ENCODE measurements at places on chromosomes 1 and 21.

DNA sequence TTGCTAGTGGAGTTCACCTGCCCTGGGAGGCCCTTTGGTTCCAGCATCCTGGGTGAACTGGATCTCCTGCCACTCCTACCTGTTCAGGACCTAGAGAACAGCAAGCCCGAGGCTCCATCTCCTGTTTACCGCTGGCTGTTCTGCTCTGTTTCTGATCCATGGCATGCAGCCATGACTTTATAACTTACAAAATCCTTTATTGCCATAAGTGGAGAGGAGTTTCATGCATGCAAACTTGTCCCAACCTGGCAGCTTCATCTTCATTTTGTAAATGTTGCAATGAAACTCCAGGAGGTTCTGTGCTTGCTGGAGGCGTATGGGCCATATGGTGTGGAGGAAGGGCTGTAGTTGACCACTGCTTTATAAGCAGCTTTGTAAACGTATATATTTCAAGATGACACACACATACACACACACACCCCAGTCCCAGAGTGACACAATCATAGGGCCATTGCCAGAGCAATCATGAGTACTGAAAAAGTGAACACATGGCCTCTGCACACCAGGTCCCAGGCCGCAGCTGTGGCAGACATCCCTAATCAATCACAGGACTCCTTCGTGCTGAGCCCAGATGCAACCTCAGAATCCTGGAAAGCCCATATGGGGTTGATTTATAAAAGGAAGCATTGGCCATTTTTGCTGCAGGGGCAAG is 69.0 kb downstream of the UBIAD1 start:
- no peak for DNase-seq

DNA sequence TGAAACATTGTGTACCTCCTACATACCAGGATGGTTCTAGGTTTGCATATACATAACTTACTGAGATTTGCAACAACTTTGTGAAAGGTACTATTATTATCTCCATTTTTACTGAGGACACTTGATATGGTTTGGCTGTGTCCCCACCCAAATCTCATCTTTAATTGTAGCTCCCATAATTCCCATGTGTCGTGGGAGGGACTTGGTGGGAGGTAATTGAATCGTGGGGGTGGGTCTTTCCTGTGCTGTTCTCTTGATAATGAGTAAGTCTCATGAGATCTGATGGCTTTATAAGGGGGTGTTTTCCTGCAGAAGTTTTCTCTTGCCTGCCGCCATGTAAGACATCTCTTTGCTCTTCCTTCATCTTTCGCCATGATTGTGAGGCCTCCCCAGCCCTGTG is 40.1 kb downstream of the IGSF21 start:
- no peak for DNase-seq

GRCh38 chr1:38241594-38242334 is 195.2 kb upstream of the POU3F1 start:
- DNase-seq: no peak

DNA sequence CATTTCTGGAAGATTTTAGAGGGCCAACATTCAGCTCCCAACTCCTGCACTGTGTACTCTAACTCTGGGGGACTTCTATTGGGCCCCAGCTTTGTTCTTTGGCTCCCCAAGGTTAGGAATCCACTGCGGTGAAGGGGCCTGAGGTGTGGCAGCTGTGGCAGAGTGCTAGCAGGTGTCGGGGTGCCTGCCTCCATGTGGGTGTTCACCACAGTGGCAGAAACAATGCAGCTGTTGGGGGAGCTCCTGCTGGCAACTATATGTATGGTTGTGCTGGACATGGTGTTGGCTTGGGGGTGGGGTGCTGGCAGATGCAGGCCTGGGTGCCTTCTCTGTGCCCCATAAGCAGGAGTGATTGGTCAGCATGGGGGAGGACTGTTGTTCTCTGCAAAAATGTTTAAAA is 95.5 kb downstream of the ST6GALNAC3 start:
- no peak for DNase-seq

GRCh38 chr1:908661-909060 is 15.1 kb upstream of the SAMD11 start:
- DNase-seq: no peak

DNA sequence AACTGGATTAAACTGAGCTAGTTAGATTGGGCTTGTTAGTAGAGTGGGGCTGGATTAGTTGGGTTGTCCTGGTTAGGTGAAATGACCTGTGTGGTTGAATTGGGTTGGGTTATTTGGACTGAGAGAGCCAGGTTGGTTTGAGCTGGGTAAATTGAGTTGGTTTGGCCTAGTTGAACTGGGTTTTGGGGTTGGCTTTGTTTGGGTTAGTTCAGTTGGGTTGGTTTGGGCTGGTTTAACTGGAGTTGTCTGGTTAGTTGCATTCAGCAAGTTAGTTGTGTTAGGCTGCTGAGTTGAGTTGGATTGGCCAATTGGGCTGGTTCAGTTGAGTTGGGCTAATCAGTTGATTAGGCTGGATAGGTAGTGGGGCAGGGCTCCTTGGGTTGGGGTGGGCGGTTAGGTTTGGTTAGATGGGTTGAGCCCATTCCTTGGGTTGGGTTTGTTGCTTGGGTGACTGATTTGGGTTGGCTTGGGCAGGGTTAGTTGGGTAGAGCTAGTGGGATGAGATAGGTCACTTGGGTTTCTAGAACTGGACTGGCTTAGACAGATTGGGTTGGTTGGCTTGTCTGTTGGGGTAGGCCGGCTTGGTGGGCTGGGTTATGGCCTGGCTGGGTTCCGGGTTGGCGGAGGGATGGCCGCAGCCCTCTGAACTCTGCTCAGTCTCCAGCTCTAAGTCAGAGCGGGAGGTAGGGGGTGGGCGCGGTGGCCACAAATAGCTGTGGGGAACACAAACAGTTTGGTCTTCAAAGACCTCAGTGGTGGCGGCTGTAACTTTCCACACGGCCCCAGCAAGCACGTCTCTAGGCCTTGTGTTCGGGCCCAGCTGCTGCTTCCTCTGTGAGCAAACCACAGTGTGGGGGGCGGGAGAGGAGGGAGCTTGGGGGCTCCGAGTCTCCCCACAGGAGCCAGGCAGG is 67.2 kb upstream of the RUNX3 start:
- DNase-seq: peak; percentile 70

DNA sequence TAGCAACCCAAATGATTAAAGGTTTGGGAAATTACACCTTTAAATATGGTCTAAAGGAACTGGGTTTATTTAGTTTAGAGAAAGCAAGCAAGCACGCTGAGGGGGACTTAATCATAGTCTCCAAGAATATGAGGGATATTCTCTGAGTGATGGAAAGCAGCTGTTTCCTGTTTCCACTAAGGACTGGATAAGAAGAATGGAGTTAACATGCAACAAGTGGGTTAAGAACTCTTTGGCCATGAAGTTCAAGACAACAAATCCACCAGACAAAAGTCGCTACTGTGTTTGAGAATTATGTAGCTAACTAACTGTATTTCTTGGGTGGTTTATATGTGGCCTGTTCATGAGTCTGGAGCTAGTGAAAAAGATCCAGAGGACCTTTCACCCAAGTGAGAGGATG is 85.7 kb downstream of the TGFB2 start:
- DNase-seq: no peak

DNA sequence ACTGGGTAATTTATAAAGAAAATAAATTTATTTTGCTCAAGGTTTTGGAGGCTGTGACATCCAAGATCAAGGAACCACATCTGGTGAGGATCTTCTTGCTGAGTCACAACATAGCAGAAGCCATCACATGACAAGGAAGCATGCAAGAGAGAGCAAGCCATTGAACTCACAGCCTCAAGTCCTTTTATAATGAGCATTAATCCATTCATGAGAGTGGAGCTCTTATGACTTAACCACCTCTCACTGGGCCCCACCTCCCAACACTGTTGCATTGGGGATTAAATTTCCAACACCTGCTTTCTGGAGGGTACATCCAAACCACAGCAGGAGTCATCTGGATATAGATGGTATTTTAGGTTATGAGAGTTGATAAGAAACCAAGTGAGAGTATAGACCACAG is 20.6 kb upstream of the EGLN1 start:
- DNase-seq: no peak

DNA sequence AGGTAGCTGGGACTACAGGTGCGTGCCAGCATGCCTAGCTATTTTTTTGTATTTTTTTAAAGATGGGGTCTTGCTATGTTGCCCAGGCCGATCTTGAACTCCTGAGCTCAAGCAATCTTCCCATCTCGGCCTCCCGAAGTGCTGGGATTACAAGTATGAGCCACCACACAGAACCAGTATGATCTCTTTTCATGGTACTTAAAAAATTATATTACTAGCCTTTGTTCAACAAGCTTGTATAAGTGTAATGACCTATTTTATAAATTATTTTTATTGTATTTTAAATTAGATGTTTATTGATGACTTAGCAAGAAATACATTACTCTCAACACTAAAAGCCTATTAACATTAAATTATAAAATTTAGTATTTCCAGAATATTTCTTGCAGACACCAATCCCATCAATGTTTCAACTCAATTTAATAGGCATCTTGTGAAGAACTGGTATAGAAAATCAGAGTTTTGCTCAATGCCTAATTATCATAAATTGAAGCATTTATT is 36.0 kb upstream of the MTF2 start:
- no peak for DNase-seq

- DNase-seq: no peak
These were observed 32.1 kb downstream of the RHBG start for GRCh38 chr1:156401041-156401574.

GRCh38 chr1:155077758-155078445 is 735 bp upstream of the EFNA3 start:
- DNase-seq: no peak

- DNase-seq: no peak
These were observed 9.4 kb downstream of the CR2 start for GRCh38 chr1:207463571-207463970.

- no peak for DNase-seq
These were observed 10.0 kb downstream of the NCF2 start for GRCh38 chr1:183580281-183580682.

GRCh38 chr21:35179990-35180540 is 131.0 kb upstream of the RUNX1 start:
- no peak for DNase-seq

- no peak for DNase-seq
These were observed 276.0 kb downstream of the ASTN1 start for GRCh38 chr1:176888471-176889032.

DNA sequence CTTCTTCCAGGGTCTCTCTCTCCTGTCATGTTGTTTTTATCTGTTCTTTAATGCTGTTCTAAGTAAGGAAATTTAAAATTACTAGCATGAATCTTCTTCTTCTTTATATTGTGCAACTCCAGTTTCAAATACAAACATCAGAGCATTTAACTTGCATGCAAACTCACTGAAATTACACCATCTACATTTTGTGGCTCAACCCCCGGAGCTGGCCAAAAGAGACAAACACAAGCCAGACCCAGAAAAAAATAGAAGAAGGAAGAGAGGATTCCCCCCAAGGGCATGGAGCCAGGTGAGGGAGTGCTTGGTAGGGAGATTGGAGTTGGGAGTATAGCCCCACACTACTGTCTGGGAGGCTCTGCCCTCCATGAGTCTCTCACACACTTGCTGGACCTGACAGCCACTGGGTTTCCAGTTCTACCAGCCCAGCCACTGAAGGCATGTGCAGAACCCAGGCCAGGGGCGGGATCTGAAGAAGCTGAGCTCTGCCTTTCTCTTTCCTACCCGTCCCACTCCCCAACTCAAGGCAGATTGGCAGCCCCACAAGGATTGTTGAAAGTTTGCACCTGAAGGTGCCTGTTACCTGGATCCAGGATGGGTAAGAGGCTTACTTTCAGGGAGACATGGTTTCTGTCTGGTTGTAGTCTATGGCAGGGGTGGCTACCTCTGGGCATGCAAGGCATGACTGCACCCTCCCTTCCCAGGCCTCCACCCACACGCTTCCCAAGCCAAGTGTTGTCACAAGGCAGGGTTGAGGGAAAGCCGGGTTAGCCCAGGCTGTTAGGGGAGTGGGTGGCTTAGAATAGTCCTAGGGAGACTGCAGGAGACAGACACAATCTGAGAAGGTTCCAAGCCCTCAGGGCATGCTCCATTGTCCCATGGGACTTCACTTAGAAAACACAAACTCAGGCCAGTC is 297.2 kb downstream of the TGFB2 start:
- DNase-seq: no peak

- no peak for DNase-seq
These were observed 7.8 kb downstream of the ZBTB7B start for GRCh38 chr1:155010211-155010918.

GRCh38 chr1:117615474-117615873 is 9.6 kb downstream of the TENT5C start:
- no peak for DNase-seq

- no peak for DNase-seq
These were observed 25.2 kb upstream of the SSX2IP start for GRCh38 chr1:84715342-84716019.

DNA sequence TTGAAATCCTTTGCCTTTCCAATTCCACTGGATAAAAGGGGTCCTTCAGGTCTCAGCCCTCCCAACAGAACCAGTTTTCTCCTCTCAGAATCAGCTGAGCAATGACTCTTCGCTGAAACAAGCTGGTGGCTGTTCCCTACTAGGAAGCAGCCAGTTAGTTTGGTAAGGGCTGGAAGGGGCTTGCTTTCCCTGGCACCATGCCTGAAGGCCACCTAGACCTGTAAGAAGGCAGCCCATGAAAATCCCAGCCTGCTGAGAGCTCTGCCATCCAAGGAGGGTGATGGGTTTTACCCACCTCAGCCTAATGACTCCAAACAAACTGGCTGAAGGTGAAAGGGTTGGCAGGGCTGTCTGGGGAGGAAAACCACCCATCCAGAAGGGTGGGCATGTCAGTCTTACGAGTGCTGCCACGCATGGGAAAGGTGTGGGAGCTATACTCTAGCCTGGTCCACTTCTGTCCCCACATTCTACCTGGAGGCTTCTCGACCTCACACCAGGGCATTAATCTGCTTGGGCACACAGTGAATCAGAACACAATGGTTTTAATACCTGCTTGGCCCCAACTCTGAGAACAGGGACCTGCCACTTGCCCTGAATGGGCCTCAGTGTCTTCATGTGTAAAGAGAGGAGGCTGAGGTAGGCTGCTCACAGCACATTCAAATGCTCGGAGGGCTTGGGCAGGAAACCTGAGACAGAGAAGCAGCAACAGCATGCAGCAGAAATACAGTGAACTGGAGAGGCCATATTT is 53.0 kb downstream of the CD46 start:
- no peak for DNase-seq

DNA sequence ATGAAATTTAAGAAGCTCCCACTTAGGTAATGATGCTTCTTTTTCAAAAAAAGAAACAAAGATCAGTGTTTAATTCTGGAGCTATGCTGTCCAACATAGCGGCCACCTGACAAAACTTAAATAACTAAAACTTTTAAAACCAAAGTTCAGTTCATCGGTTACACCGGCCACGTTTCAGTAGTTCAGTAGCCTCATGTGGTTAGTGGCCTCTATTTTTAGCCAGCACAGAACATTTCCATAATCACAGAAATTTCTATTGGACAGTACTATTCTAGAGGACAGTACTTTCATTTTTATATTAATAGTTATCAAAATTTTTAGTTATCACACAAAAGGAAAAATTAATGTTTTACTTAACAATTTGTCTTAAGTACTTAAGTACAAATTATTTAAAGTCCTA is 141.0 kb downstream of the USP25 start:
- DNase-seq: no peak

DNA sequence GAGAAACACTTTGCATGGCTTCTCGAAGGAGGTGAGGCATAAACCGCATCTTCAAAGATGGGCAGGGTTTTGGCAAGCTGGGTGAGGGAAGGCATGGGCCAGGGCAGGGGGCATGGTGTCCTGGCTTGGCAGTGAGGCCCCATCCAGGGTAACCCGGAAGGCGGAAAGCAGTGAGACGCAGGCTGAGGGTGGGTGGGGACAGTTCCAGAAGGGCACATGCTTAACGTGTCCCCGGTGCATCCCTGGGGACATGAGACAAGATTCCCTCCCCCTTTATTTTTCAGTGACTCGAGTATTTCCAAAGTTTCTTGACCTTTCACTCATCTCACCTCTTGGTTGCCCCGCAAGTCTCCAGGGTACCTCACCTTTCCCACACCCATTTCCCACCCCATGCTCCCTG is 122.8 kb upstream of the SLC25A33 start:
- DNase-seq: no peak

Measured in stimulated activated CD8-positive, alpha-beta memory T cell treated with anti-CD3 and anti-CD28 coated beads, Interleukin-2, amount 100 ng/mL, for 48 hours (primary cell).